Activated CD4-positive, CD25-positive, alpha-beta regulatory T cell treated with anti-CD3 and anti-CD28 coated beads, Interleukin-2, amount 50 U/mL, for 16 hours (primary cell): ENCODE measurements at places on chromosomes 3 and 15.

- no peak for DNase-seq
These were observed 70.3 kb downstream of the PHC3 start for GRCh38 chr3:170111147-170111771.

- no peak for DNase-seq
These were observed 98.1 kb downstream of the DNAJB8 start for GRCh38 chr3:128368626-128369025.

DNA sequence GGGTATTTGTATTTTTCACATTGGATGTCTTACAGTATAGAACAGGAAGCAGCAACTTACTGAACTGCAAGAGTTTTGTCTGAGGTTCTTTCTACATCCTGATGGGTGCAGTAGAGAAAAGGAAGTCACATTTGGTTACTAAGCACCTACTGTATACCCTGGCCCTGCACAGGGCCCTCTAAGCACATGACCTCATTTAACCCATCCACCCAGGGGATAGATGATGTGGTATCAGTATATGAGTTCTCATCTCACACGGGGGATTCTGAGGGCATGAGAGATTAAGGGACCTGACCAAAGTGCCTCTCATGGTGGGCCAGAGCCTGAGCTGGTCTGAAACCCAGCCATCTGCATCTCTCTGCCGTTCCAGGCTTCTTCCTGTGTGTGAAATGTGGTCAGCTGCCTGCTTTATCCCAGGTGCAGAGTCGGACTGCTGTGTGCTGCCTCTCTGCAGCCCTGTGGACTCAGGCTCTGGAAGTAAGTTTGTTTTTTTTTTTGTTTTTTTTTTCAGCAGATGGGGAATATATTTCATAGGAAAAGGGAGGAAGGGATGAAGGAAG is 17.9 kb downstream of the SLC6A11 start:
- no peak for DNase-seq

DNA sequence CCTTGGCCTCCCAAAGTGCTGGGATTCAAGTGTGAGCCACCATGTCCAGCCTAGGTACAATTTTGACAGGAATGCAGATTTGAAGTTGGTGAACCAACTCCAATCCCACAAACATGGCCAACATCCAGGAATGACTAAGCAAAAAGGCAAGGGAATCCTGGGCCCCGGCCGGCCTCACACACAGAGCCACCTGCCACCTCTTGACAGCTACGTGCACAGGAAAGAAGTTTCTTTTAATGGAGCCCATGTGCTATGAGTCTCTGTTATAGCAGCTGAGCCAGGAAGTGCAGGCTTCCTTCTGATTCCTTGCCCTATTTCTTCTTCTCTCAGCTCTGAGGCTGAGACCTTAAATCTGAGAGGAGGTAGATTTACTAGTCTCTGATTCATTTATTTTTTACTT is 8.8 kb downstream of the TMEM40 start:
- DNase-seq: no peak

DNA sequence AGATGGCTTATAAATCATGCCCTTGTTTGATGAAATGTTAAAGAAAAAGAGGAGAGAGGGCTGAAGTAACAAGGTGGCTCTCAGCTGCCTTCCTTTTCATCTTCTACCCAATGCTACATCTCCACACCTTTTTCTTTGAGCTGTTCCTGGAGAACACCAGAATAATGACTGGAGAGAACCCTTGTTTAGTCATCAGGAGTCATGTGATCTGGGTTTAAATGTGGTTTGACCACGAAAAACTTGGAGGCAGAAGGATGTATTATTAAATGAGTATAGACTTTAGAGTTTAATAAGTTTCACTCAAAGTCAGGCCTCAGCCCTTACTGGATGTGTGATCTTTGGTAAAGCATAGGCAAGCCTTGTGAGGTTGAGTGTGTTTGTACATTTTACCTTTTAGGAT is 230.3 kb upstream of the TBL1XR1 start:
- DNase-seq: no peak

- DNase-seq: no peak
These were observed 30.4 kb downstream of the GOLGA6L2 start for GRCh38 chr15:23416349-23417276.

DNA sequence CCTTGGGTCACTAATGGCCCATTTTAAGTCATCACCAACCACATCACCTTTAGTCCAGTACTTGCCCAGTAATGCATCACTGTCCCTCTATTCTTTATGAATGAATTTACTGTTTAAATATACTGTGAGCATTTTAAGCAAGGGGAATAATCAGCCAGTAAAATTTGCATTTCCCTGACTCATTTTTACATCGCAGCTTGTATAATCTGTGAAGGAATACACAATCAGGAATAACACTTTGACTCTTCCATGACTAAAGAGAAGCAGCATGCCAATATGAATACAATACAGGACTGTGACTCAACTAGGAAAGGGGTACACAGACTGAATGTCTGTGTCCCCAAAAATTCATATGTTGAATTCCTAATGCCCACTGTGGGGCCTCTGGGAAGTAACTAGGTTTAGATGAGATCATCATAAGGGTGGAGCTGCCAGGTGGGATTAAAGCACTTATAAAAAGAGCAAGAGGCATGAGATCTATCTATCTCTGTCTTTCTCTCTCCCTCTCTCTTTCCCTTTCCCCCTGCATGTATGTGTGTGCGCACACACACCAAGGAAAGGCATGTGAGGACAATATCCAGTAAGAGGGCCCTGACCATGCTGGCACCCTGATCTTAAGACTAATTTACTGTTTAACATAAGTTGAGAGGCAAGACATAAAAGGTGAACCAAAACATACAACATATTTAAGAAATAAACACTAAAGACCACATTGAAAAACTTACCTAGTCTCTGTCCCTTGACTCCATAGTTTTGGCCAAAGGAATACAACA is 12.1 kb downstream of the B4GALT4 start:
- no peak for DNase-seq

GRCh38 chr3:136730595-136731273 is 21.4 kb downstream of the STAG1 start:
- no peak for DNase-seq

DNA sequence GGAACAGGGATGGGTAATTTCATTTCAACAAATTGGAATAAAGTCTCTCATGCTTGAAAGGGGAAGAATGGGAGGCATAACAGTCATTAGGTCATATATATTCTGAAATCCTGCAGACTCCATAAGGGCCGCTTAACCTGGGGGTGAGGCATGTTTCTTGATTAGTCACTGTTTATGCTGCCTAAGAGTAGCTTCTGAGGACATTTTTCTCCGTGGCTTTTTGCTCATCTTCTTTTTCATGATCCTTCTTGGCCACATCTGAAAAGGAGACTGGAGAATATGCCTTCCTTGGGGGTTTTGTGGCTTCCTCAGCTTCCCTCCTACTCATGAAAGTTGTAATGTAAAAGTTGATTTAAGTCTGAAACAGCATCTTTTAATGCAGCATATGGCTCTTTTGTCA is 20.0 kb upstream of the CFAP20DC start:
- DNase-seq: no peak

- no peak for DNase-seq
These were observed 40.9 kb upstream of the LDHAL6B start for GRCh38 chr15:59165726-59166125.

- DNase-seq: no peak
These were observed 39.8 kb downstream of the CHDH start for GRCh38 chr3:53806182-53807116.

- DNase-seq: no peak
These were observed 143.1 kb downstream of the DIPK2A start for GRCh38 chr3:144114767-144115166.

DNA sequence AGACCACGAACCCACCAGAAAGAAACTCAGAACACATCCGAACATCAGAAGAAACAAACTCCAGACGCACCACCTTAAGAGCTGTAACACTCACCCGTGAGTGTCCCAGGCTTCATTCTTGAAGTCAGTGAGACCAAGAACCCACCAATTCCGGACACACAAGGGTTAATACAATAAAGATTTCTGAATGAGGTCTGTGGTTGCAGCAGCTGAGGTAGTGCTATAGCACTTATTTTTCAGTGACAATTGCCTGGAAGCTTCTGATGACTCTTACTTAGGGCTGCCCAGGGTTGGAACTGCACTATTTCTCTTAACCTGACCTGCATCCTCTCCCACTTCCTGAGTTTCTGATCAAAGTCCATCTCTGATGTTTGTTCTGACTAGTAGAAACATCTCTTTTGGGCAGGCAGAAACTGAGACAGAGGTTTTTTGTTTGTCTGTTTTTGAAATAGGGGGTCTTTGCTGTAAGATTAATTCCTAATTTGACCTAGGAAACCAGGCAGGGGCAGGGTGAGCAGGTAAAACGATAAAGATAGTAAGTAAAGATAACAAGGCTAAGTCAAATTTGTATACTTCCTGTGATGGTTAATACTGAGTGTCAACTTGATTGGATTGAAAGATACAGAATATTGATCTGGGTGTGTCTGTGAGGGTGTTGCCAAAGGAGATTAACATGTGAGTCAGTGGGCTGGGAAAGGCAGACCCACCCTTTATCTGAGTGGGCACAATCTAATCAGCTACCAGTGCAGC is 169.1 kb downstream of the GAP43 start:
- DNase-seq: no peak

DNA sequence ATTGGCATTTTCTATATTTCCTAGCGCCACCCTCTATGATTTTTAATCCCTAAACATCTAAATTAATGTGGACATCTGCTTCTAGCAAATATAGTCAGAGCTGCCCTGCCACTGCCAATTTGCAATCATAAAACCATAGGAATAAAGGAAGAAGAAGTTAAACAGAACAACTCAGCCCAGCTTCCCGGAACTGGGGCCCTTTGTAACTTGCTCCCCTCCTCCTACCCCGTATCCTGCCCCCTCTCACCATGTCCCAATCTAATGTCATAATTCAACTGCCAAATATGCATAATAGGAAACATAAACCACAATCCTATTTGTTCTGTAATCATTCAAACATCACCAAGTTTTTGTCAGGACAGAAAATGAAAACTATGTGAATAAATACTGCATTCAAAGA is 74.4 kb upstream of the ACP3 start:
- no peak for DNase-seq

DNA sequence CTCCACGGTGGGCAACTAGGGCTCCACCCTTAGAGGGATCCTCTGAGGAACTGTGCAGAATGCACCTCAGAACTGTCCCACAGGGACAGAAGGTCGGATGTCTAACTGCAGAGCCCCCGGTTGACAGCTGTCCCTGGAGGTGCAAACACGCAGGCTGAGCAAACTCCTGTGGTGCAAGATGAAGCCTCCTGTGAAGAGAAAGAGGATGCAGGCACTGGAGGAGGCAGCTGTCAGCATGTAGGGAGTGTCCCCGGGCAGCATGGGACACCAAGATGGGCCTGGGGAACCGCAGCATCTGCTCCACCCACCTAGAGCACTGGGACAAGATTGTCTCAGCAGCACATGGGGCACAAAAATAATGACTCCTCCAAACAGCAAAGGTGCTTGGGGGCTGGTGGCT is 258.9 kb downstream of the ABHD5 start:
- no peak for DNase-seq

GRCh38 chr3:95752199-95752598 is 1062.2 kb upstream of the EPHA6 start:
- DNase-seq: no peak

DNA sequence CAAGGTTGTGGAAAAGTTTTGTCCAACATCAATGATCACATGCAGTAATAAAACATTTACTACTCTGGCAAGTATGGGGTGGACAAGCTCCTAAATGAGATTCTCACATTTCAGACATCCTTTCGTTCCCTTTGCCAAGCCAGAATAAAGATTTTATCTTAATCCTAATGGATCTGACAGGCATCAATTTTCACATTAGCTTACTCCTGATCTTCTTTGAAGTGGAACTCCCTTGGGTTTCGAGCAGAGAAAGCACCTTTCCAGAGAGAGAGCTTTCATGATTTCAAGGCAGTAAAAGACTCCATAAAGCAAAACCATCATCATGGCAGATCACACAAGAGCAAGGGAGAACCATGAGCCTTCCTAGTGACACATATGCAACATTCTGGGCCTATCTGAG is 27.3 kb upstream of the EID1 start:
- no peak for DNase-seq

DNA sequence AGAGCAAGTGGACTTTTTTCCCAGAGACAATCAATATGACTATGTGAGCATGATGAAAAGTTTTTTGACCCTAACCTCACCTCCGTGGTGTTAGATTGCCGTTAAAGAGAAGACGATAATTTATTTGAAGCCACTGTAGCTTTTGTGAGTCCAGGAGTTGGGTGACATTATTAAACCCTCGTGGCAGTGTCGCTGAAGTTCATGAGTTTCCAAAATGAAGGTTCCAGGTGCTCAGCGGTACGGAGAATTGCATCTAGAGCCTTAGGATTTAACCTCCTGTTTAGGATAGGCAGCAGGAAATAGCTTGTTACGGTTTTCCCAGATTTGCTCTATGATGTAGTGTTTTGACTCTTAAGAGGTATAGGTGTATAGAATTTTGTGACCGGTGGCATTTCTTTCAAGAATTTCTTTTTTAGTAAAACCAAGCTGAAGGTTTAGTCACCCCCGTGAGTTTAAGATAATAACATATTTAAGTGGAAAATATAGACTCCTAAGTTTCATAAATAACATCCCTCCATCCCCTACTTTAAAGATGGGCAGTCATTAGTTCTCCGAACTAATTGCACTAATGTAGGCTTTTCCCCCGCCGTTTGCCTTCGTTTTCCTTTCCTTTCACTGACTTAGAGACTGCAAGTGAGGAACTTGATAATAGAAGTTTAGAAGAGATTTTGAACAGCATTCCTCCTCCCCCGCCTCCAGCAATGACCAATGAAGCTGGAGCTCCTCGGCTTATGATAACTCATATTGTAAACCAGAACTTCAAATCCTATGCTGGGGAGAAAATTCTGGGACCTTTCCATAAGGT is 2.0 kb downstream of the SMC4 start:
- no peak for DNase-seq

DNA sequence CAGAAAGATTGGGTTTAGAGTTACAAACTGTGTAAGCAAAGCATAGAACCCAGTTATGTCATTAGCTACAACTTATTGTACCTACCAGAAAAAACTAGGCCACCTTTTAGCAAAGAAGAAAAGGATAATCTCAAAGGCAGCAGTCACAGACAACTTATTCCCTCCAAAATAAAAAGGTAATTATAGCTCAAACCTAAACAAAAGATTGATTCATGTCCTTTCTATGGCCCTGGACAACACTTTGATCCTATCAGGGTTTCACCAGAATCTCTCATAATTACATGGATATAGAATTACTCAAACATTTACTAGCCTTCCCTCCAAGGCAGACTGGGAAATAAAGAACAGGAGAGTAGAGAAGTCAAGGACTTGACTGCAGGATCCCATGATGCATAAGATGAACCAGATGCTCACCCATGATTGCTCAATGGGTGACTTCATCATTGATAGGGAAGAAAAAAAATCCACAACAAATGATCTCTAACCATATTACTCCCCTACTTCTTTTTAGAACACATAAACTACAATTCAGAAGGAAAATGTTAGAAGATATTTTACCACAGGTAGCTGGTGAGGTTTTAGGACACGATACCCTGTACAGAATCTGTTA is 17.4 kb downstream of the DET1 start:
- DNase-seq: no peak

GRCh38 chr15:47991357-47991756 is 129.4 kb upstream of the SLC24A5 start:
- DNase-seq: no peak

- no peak for DNase-seq
These were observed 26.7 kb downstream of the AQP9 start for GRCh38 chr15:58164926-58165325.
